ENCODE measurements at places on chromosomes 1 and 21.

GRCh38 chr1:234212764-234213657 lies 160.2 kb upstream of the COA6 start:
- peak; percentile 33 for DNase-seq

- no peak for DNase-seq
These were observed 49.3 kb downstream of the PTGFR start for GRCh38 chr1:78540048-78540447.

GRCh38 chr1:153568367-153569099 lies 2.9 kb upstream of the S100A2 start:
- peak; percentile 93 for DNase-seq

- no peak for DNase-seq
These were observed 39.2 kb upstream of the LRRC8D start for GRCh38 chr1:89781494-89782126.

DNA sequence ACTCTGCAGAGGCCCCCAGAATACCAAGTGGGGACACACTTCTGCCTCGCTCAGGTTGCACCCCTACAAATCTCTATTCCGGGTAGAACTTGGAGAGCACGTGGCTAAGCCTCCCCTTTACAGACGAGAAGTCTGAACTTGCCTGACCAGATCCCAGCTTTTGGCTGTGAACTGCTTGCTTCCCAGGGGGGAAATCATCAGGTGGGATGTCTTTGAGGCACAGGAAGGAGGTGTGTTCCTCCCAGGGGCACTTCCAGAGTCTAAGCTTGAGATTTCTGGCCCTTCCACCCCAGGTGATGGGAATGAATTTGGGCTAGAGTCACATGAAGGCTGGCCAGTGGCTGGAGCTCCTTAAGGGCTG lies 1.3 kb upstream of the S100A3 start:
- no peak for DNase-seq

DNA sequence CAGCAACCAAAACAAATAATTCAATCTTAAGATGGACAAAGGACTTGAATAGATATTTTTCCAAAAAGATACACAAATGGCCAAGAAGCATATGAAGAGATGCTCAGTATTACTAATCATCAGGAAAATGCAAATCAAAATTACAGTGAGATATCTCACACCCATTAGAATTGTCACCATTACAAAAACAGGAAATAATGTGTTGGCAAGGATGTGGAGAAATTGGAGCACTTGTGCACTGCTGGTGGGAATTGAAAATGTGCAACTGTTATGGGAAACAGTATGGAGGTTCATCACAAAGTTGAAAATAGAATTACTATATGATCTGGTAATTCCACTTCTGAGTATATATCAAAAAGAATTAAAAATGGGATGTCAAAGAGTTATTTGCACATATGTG lies 83.2 kb downstream of the SH3GLB1 start:
- DNase-seq = no peak
